IMR-90 (cell line): ENCODE measurements at places on chromosomes 12 and 14. TPM values are rescaled to one million over a fixed set of nuclear protein-coding genes. Genes with fewer than 3 reads are reported as not detected.

The C12orf54 gene
- polyA plus RNA-seq, result not detected in 2 replicates

The MAPK1IP1L gene
- 168 and 201 TPM in 2 replicates for polyA plus RNA-seq

The TMEM229B gene
- 0.06 TPM in 1 of 2 replicates, not detected in the other for polyA plus RNA-seq

The GRIP1 gene
- polyA plus RNA-seq, result 0.07 and 0.17 TPM in 2 replicates

The RNU4-1 gene
- not detected in 2 replicates for polyA plus RNA-seq

The APOLD1 gene
- 2.3 and 2.4 TPM in 2 replicates for polyA plus RNA-seq

The IFNG-AS1 gene
- not detected in 2 replicates for polyA plus RNA-seq
